Activated naive CD4-positive, alpha-beta T cell treated with anti-CD3 and anti-CD28 coated beads for 36 hours (primary cell): ENCODE measurements at places on chromosomes 4 and X.

GRCh38 chrX:56764975-56765791, 36.1 kb downstream of the NBDY start:
- DNase-seq, result peak; percentile 46

- DNase-seq, result no peak
Observed at GRCh38 chrX:149383852-149384251, 121.3 kb downstream of the IDS start.

- no peak for DNase-seq
Observed at GRCh38 chrX:119399772-119400101, 601 bp downstream of the SLC25A43 start.

GRCh38 chr4:141870152-141870551, 233.8 kb downstream of the IL15 start:
- DNase-seq, result no peak

GRCh38 chrX:71636438-71637252, 18.3 kb upstream of the CXCR3 start:
- DNase-seq, result peak; percentile 27

DNA sequence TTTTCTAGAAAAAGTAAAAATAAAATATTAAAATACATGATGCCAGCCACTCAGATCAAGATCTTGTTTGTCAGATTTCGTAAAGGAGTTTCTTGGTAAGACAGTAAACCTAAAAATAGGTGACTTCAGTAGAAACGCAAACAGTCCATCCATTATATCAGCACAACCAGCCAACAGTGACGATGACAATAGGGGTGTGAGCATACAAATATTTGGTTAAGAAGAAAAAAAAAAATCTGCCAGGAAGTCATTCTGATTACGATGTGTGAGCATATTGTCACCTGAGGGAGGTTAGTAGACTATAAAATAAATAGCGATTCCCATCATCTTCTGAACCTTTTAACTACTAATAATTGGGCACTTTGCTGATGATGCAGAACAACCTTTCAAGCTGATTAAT, 37.6 kb downstream of the SLC7A11 start:
- DNase-seq, result no peak

DNA sequence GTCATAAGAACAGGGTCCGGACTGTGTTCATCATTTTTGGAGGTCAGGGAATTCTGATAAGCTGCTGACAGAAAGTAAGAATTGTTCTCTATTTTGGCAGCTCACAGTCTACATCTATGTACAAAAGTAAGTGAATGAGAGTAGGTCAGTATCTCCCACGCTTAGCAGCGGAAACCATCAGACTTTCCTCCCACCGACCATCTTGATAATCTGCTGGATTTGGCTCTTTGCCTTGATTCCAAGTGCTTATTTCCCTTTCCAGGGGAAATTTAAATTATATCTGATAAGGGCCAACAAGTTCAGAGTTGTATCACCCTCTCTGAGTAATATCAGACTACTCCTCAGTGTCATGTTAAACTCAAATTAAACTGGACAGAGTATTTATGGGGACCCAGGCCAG, 118.0 kb downstream of the CAMK2D start:
- DNase-seq, result no peak

DNA sequence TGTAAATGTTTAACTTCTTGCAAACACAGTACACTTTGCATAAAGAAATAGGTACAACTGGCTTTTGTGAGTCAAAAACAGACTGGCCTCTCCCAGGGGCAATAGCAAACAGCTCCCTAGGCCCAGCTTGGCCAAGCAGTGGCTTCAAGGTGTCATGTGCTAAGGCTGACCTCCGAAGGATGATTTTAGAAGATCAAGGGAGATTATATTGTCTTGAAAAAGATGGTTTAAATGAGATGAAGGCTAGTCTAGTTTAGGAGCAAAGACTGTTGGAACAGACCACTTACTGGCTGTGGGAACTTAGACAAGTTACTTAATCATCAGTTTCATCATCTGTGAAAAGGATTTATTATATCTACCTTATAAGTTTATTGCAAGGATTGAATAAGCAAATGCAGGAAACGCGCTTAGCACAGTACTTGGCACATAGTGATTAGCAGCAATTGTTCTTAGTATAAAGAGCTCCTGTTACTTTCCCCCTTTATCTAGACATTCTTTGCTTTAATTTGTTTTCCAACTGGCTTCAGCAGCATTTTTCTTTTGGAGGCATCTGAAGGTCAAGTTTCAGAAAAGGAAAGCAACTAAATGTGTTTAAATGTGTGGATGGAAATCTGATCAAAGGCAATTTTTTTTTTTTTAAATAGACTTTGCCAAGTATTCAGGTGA, 17.2 kb downstream of the ANXA3 start:
- no peak for DNase-seq

- DNase-seq, result peak; percentile 39
Observed at GRCh38 chrX:15973299-15973698, 118.7 kb upstream of the AP1S2 start.

GRCh38 chr4:52755426-52755825, 4.2 kb upstream of the ERVMER34-1 start:
- no peak for DNase-seq

GRCh38 chr4:150656891-150657290, 74.9 kb downstream of the MAB21L2 start:
- no peak for DNase-seq

DNA sequence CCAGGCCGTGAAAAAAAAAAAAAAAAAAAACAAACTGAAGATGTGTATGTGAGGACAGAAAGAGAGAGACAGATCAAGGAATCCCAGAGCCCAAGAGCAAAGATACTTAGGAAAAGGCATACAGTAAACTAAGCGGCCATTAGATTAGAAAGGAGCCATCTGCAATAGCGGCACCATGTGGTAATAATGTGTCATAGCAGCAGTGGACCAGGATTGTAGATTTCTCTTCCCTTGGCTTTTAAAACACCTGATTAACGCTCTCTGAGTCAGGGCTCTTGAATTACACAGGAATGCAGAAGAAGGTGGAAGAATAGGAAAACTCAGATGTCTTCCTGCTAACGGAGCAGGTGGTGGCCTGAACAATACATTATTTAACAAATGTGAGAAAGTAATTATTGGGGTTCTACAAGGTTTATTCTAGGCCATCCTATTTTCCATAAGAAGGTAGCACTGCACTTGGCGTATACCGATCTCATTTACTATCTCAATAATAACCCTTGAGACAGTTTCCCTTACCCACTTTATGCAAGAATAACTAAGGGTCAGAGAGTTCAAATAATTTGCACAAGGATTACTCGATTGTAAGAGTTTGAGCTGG, 182.7 kb downstream of the KCNIP4 start:
- DNase-seq, result peak; percentile 56

GRCh38 chr4:1171311-1172227, 814 bp downstream of the SPON2 start:
- DNase-seq, result peak; percentile 52

- DNase-seq, result no peak
Observed at GRCh38 chrX:119816300-119816699, 24.9 kb upstream of the RPL39 start.

DNA sequence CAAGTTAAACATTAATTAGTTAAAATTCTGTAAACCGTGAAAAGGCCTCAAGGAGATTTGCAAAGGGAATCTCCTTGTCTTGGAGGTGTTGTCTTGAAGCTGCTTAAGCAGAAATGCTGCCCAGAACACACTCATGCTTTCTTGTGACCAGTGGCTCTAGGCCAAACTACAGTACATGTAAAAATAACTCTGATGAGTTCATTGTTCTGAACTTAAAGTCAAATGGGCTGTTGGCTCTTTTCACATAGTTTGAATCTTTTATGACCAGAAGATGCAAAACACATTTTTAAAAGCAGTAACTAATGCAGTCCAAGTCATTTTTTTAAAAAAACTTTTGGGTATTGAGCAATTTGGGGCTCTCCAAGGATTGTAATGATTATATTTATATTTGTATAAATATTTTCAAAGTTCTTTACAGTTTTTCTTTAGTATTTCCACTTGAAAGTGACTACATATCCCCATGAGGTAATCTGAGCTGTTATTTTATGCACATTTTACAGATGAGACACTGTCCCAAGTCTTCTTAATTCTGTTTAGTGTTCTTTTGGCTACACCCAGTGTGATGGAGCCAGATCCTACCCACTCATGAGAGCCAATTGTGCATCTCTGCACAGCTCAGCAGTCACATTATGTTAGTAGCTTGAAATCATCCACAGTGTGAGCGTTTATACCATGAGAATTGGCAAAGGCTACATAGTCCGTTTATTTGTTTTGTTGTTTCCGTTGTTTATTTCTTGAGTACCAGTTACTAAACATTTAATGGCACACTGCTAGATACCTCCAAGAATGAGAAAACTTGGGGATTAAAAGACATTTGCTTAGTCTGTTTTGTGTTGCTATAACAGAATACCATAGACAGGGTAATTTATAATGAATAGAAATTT, 112.8 kb upstream of the ATXN3L start:
- no peak for DNase-seq

GRCh38 chr4:21869978-21870745, 78.4 kb downstream of the KCNIP4 start:
- no peak for DNase-seq

DNA sequence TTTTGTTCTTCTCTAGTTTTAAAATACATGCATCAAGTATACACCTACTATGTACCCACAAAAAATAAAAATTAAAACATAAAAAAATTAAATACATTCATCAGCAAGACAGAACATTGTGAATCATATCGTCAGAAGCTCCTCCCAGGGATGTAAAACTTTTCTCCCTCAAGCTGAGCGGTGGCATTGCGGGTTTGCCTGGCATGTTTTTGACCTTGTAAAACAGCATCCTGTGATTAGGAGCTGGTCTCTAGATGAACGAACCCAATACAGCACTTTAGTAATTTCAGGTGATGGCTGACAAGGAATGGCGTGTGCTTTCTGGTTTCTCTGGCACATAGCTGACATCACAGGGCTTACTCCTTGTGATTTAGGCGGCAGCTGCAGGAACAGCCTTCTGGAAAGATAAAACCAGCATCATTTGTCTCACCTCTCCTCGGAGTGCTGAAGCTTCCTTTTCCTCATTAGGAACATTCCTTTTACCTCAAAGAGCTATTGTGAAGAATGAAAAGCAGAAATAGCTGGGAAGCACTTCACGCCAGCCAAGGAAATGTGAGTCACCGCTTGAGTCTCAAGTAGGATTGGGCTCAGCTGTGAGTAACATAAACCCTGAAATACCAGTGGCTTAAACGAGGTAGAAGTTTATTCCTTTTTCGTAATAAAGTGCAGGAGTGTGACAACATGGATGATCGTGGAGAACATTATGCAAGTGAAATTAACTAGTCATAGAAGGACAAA, 44.3 kb downstream of the NYX start:
- DNase-seq, result no peak

DNA sequence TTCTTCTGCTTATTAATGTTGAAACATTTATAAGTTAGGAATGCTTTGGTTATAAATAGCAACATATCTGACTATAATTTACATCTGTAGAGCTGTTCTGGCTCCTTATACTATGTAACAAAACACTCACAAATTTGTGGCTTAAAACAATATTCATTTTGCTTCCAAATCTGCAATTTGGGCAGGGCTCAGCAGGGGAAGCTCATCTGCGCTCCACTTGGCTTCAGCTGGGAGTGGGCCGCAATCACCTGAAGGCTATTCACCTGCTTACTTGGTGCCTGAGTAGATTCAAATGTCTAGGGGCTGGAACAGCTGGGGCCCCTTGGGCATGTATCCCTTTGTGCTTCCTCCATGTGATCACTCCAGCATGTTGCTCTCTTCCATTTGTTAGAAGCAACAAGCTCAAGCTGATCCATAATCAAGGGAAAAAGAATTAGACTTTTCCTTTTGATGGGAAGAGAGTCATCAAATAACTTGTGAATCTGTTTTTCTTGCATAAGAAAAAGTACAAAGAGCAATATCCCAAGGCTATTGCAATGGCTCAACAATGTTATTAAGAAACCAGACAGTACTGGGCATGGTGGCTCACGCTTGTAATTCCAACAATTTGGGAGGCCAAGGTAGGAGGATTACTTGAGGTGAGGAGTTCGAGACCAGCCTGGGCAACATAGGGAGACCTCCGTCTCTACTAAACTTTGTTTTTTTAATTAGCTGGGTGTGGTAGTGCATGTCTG, 34.8 kb upstream of the CBR4 start:
- no peak for DNase-seq

DNA sequence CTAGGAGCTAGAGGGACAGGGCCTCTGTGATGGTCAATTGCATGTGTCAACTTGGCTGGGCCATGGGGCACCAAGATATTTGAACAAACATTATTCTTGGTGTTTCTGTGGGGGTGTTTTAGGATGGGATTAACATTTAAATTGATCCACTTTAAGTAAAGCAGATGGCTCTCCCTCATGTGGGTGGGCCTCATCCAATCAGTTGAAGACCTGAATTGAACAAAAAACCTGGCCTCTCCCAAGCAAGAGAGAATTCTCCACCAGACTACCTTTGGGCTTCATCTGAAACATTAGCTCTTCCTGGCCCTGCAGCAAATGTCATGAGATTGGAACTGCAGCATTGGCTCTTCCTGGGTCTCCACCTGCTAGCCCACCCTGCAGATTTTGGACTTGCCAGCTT, 207.1 kb upstream of the ATP6AP2 start:
- no peak for DNase-seq

- no peak for DNase-seq
Observed at GRCh38 chr4:54509057-54509456, 148.7 kb upstream of the KIT start.

- DNase-seq, result no peak
Observed at GRCh38 chr4:165288226-165288625, 39.2 kb upstream of the MSMO1 start.

DNA sequence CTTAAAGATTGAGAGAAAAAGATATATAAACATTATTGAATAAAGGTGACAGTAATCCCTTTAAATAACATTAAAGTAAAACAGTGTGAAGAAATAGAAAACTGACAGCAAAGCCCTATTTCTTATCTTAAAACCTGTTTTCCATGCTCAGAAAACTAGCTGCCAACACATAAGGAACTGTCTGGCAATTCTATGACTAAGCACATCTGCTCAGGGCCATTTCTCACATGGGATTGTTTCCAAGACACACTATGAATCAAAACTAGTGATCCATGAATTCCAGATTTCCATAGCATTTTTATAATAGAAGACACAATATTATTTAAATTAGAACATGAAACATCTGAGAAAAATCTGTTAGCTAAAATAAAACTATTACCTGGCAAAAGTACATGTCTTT, 113.4 kb downstream of the SCLT1 start:
- DNase-seq, result no peak

GRCh38 chr4:114603497-114603896, 4.9 kb downstream of the UGT8 start:
- no peak for DNase-seq

- no peak for DNase-seq
Observed at GRCh38 chr4:153222707-153223426, 18.6 kb downstream of the TRIM2 start.
